ENCODE measurements at places on chromosomes 11 and 22.

GRCh38 chr22:39024519-39025308 lies 3.8 kb downstream of the APOBEC3D start:
- DNase-seq, result no peak

DNA sequence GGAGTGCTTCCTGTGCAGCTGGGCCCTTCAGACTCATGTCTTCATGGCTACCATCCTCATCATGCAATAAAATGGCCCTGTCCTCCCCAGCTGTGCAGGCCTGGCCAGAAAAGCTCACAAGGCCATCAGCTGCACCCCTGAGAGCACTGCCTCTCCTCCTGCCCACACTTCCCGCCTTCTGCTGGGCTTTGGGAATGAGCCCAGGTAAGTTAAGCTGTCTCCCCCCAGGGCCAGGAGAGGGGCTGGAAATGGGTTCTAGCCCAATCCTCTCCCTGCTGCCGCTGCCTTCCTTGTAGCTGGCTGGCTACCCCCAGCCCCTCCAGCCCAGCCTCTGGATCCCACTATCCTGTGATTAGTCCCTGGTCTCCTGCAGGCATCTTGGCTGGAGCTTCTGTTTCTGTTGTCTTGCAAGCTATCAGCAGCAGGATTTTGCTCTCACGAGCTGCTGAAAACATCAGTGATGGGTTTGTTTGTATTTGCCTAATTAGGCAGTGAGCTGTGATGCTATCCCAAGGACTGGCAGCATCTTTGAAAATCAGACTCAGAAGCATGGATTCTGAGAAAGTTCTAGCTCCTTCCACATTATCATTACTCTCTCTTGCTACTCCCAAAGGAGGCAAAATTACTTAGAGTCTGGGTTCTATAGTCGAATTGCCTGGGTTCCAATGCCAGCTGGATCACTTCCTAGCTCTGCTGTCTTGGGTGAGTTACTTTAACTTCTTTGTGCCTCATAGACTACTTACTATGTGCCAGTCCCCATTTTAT lies 168.1 kb downstream of the ST3GAL4 start:
- no peak for DNase-seq

GRCh38 chr11:84372381-84372950 lies 1086.3 kb upstream of the CCDC90B start:
- no peak for DNase-seq

- DNase-seq, result no peak
Measured at GRCh38 chr11:73648121-73648520, 1.7 kb downstream of the PLEKHB1 start.

GRCh38 chr22:23250056-23250784 lies 69.9 kb downstream of the BCR start:
- no peak for DNase-seq

DNA sequence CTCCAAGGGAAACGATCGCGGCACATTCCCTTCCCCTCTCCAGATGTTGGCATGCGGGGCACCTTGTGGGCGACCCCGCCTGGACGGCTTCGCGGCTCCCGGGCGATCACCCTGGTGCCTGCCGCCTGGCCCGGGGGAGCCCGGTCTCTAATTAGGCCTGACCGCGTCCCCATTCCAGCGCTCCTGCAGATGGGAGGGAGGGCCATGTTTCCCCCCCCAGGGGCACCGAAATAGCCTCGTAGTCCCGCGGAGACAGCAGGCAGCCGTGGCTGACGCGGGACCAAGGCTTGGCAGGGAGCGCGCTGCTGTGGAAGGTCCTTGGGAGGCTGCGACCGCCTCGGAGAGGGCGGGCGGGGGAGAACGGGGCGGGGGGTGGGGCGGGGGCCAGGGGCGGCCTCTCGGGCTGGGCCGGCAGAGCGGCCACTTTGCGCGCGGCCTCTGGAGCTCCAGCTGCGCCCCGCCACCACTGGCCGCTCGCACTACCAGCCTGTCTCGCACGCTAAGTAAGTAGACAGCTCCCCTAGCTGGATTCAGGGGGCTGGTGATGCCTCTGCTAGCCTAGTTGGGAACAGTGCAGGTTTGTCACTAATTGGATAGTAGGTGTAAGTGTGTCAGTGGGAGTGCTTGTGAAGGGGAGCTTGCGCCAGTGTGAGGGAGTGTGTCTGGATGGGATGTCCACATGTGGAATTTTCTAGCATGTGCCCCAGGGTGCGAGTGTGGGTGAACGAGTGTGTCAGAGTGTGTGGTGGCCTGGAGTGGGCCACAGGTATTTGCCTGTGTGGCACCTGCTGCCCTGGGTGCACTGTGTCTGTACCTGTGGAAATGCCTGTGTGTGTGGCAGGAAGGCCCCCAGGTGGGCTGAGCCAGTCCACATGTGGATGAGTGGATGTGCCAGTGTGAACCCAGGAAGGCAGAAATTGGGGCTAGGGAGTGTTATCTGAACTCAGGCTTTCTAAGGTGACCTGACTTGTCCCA lies at the start of gene INSC:
INSC (plus strand) TSS at position 423 of the 975 bp plus-strand sequence. CDS start 34,252 bp downstream, outside the sequence.
- peak; percentile 25 for DNase-seq

Data from fibroblast of skin of back (primary cell).